ENCODE measurements at places on chromosomes 1 and 21.

- no peak for DNase-seq
Observed at GRCh38 chr1:166882893-166883292, 6.8 kb upstream of the TADA1 start.

DNA sequence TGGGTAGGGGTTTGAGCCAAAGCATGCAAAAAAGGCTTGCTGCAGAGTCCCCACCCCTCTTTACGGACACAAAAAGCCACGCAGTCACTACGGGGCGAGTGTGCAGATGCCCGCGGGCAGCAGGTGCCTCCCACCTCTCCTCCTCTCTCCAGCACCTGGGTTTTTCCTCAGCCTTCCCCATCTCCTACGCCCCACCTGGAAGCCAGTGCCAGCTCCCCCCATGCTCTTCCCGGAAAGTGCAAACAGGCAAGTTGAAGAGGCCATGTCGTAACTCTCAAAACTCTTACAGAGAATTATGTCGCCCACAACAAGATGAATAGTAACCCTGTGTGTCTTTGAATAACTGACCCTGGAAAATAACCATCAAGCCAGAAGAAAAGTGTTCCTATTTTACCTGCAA, 82.5 kb downstream of the PDE9A start:
- DNase-seq = peak; percentile 29

DNA sequence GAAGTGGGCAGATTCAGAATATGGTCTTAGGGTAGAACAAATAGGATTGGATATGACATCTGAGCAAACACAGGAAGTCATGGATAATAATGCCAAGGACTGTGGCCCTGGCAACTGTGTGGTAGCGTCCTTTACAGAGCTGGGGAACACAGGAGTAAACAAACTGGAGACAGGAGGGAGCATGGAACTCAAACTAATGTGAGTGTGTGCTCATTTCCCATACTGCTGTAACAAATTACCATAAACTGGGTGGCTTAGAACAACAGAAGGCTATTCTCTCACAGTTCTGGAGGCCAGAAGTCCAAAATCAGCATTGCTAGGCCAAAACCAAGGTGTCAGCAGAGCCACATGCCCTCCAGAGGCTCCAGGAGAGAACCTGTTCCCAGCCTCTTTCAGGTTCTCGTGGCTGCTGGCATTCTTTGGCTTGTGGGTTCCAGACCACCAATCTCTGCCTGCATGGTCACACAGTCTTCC, 106.4 kb downstream of the TGFBR3 start:
- no peak for DNase-seq

- no peak for DNase-seq
Observed at GRCh38 chr21:25039461-25040380, 567.6 kb downstream of the MRPL39 start.

- DNase-seq = no peak
Observed at GRCh38 chr1:42358791-42359190, 21.8 kb upstream of the RIMKLA start.

DNA sequence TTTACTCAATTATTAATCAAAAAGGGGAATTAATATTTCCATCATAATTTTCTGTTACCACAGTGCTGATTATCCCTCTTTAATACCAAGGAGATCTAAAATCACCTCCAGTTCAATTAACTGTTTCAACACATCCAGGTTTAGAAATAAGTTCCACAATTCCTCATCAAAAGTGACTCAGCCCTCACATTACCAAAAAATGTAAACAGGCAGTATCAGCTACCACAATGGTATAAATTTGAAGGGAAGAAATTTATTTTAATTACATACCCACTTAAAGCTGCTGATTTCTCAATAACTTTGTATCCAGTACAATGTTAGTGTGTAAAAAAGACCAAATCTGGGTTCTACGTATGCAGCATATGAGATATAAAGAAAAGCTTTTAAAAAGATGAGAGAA, 51.9 kb downstream of the EIF4G3 start:
- no peak for DNase-seq

GRCh38 chr1:111204983-111205713, 4.7 kb upstream of the DENND2D start:
- no peak for DNase-seq

GRCh38 chr1:13697738-13698137, 2.2 kb upstream of the PRDM2 start:
- DNase-seq = no peak

DNA sequence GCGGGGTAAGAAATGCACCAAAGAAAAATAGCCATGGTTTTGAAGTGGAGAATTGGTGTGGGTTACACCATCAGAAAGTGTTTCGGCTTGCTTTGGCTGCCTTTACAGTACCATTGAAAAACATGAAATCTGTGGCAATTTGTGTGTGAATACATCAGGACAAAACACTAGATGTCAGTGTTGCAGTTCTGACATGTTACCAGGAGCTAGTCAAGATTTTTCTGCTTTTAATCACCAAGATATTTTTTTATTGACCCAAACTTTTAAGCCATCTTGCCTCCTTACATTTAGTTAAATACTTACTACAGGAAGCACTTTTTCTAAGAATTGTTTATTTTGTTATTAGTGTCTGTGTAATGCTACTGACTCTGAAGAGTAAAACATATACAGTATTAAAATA, 14.3 kb downstream of the RRP15 start:
- DNase-seq = no peak

DNA sequence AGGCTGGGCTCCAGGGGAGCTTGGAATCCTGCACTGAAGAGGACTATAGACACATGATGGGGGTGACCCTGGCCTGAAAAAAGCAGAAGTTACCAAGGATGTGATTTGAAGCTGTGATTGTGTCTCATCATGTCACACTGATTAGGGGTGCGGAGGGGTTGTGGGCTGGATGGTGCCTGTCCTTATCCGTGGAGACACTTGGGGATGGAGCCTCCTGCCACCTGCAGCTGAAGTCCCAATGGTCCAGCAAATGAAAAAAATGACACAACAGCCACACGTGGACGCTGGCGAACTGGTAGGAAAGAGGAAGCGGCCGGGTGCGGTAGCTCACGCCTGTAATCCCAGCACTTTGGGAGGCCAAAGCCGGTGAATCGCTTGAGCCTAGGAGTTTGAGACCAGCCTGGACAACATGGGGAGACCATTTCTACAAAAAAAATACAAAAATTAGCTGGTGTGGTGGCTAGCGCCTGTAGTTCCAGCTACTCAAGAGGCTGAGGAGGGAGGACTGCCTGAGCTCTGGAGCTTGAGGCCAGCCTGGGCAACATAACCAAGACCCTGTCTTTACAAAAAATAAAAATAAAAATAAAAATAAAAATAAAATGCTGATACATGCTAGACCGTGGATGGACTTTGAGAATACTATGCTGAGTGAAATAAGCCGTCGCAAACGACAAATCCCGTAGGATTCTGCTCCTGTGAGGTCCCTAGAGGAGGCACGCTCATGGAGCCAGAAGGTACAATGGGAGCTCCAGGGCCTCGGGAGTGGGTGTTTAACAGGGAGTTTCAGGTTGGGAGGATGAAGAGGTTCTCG, 838 bp upstream of the IBA57 start:
- no peak for DNase-seq
